Fibroblast of skin of scalp (primary cell): ENCODE measurements at places on chromosomes 1 and 21.
A peak's percentile ranks its signal among the peaks of the same experiment; 100 is the strongest.

DNA sequence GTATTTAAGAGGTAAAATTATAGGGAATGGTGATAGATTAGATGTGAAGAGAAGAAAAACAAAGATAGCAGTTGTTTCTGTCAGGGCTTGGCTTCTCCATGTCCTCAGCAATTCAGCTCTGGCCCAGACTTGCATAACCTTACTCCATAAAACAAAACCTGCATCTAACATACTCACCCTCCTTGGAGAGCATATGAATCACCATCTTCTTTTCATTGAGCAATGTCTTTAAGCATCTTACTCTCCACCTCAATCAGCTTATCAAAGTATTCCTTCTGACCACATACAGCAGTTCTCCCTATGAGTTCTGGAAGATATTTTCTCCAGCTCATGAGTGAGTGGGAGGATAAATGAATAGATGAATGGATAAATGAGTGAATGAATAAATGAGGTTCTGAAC is 49.0 kb downstream of the RAB3B start:
- DNase-seq, result no peak

DNA sequence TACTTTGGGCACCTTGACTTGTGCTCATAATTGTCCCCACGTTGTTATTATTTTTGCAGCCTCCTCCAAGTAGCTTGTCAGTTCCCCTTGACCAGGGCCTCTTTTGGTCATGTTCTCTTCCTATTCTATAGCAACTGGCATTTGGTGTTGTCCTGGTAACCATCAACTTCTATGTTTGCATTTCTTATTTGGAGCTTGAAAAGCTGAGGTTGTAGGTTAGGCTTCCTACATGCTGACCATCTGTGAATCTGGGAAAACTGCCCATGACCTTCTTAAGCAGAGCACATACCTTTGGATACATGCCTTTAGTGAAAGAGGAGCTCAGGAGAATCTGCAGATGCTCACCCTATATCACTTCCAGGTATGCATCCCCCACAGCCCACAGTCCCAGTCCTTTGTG is 160.8 kb downstream of the HHAT start:
- DNase-seq, result no peak

GRCh38 chr1:196660852-196661251 is 9.0 kb downstream of the CFH start:
- DNase-seq, result peak; percentile 36

GRCh38 chr1:62424411-62424810 is 12.4 kb upstream of the USP1 start:
- DNase-seq, result peak; percentile 24

DNA sequence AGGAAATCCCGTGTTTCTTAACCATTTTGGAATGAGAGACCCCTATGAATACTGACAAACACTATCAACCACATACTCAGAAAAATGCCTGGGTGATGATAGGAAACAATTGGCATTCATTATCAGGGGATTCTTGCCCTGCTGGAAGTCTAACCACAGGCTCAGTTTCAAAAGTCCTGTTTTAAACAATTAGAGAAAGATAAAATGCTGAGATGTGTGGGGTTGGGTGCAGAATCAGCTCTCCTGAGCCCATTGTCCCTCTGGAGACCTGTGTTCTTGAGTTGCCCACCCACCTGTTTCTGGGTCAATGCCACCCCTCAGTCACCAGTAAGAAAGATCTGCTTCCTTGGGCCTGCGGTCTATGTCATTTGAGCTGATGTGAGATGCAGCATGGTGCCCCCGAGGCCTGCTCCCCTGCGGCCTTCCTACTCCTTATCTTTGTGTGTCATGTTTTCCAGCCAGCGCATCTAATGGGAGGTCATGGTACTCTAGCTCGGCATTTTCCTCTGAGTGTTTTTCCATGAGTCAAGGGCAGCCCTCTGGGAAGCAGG is 130.3 kb upstream of the PLXNA2 start:
- DNase-seq, result peak; percentile 53

GRCh38 chr1:159030877-159031447 is 21.3 kb downstream of the IFI16 start:
- DNase-seq, result peak; percentile 55

DNA sequence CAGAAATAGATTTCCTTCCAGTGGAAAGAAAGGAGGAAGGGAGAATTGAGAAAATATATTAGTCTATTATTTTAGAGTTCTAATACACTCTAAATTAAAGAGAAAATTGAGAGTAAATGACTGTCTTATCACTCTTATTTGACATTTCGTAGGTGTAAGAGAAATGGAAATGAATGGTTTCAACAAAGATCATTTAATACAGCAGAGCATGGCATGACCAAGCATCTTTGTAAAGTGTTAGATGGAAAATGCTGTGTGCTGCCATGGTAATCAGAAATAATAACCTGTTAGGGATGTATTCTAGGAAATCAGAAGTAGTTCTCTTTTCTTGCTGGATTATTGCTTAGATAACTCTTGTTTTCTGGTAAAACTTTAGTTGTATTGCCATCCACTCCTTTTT is 90.9 kb downstream of the GIPC2 start:
- no peak for DNase-seq

DNA sequence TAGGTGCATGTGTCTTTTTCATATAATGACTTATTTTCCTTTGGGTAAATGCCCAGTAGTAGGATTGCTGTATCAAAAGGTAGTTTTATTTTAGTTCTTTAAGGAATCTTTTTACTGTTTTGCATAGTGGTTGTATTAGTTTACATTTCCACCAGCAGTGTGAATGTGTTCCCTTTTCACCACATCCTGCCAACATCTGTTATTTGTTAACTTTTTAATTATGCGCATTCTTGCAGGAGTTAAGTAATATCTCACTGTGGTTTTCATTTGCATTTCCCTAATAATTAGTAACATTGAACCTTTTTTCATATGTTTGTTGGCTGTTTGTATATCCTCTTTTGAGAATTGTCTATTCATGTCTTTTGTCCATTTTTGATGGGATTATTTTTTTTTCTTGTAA is 1761.9 kb downstream of the PLA2G4A start:
- DNase-seq, result no peak

DNA sequence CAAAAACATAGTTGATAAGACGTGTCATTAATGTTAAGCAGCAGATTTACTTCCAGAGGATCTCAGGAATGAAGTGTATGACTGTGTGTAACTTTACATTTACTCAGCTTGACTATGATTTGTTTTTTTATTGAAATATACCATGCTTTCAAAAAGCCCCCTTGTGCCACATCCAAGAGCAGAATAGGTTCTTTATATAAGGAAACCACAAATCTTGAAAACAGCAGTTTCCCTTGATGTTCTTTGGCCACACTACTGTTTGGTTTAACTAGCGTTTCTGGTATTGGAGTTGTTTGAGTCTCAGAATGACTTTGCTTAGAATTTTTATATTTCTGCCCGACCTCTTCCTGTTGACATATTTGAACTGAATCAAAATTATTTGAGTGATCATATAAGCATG is 25.0 kb downstream of the LRRC8C start:
- DNase-seq, result no peak

DNA sequence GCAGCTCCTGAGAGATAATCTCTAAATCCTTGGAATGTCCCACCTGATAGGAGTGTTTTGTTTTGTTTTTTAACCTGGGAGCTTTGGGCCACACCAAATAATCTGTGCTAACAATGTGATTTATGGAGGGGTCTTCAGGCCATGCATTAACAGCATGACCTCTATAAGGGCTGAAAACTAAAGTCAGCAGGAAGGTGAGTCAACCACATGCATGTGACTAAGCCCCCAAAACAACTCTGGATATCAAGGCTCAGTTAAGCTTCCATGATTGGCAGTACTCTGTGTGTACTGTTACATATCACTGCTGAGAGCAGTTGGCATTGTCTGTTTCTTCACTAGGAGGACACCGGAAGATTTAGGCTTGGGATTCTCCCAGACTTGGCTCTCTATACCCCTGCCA is 10.7 kb downstream of the AUNIP start:
- DNase-seq, result no peak

GRCh38 chr1:201016943-201017827 is 6.3 kb downstream of the KIF21B start:
- peak; percentile 65 for DNase-seq

GRCh38 chr1:155979597-155980343 is 1.4 kb upstream of the ARHGEF2 start:
- peak; percentile 49 for DNase-seq

DNA sequence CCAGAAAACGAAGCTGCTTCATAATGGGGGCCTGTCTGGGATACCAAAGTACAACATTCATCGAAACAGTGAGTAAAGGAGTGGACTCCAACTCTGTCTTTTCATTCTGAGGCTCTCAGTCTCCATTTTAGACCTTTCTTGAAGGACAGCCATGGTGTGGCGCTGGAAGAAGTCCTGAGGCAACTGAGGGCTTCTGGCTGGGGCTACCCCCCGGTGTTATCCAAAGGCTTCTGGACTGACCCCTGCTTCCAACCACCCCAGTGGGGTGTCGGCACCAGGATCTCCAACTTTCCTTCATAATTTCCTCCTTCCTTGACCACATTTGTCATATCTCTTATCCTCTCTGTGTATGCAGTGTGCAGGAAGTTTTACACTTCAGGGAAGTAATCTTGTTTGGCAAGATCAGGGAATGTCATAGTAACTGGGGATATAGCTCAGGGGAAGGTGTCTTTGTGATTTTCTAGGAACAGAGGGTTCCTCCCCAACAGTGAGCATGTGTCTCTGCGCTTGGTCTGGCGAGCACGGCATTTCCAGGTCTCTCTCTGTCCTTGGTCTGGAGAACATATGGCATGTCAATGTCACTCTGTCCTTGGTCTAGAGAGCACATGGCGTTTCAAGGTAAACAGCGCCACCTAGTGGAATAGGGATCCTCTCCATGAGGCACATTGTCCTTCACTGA is 19.4 kb upstream of the BSDC1 start:
- DNase-seq, result peak; percentile 61

GRCh38 chr1:207407655-207408260 is 46.4 kb upstream of the CR2 start:
- DNase-seq, result peak; percentile 10

- no peak for DNase-seq
Observed at GRCh38 chr1:184909019-184909418, 65.3 kb downstream of the NIBAN1 start.

GRCh38 chr1:201370500-201370899 is 7.0 kb downstream of the TNNT2 start:
- no peak for DNase-seq

DNA sequence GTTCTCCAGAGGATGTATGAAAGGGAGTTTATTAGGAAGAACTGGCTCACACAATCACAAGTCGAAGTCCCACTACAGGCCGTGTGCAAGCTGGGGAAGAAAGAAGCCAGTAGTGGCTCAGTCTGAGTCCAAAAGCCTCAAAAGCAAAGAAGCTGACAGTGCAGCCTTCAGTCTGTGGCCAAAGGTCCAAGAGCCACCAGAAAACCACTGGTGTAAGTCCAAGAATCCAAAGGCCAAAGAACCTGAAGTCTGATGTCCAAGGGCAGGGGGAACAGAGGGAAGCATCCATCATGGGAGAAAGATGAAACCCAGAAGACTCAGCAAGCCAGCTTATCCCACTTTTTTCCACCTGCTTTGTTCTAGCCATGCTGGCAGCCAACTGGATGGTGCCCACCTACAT is 21.4 kb upstream of the CEP350 start:
- no peak for DNase-seq

DNA sequence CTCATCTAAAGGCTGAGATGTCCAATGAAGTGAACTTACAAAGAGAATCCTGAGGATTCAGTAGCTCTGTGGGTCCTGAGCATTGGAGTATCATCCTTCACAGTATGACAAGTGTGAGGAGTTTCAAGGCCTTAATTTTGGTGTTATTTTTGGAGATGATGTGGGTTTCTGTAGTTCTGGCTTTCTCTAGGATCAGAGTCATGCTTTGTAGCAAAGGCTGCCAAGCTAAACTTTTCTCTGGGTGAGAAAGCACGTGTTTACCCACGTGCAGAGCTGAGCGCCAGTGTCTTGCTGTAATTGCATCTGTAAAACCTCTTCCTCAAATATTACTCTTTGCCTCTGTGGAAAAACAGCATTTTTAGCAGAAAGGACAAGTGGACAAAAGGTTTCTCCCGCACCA is 387.8 kb upstream of the LYPLAL1 start:
- DNase-seq, result peak; percentile 79

- DNase-seq, result no peak
Observed at GRCh38 chr1:231188072-231188471, 26.2 kb downstream of the TRIM67 start.

DNA sequence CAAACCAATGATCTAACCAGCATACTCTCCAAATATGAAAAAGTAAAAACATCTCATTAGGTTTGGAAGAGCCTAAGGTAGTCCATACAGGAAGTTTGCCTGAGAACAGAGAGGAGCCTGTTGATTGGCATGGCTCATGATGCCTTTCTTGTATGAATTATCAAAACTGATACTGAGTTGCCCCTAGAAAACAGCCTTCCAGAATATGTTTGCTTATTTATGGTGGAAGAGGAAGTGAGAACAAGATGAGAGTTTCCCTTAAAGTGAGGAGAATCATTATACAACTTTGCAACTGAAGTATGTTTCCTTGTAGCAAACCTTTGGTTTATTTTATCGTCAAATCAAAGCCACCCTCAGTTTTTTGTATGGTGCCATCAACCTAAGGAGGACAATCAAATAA is 23.8 kb upstream of the KIAA1614 start:
- DNase-seq, result no peak

- no peak for DNase-seq
Observed at GRCh38 chr1:180800945-180801344, 111.8 kb upstream of the KIAA1614 start.

- DNase-seq, result no peak
Observed at GRCh38 chr1:7511381-7511780, 259.7 kb upstream of the VAMP3 start.

DNA sequence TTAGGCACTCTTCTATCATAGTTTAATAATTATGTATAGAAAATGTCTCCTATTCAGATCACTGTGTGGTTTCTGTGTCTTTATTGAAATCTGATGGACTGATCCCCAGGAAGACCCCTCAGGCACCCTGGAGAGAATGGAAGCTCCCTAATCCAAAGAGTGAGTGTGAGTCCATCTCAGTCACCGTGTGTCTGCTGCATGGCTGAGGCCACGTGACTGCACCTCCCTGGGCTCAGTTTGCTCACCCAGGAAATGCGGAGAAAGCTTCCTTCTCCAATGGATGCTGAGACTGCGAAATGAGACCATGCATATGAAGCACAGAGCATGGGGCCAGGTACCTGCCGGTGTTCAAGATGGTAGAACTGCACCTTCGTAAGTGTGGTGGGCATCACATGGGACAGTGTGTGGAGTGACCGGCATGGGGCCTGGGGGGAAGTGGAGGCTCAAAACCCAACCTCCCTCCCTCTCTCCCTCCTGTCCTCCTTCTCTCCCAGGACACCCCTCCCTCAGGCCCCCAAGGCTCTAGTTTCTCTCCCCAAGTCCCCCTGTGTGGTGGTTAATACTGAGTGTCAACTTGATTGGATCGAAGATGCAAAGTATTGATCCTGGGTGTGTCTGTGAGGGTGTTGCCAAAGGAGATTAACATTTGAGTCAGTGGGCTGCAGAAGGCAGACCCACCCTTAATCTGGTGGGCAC is 557.5 kb downstream of the PTPRU start:
- DNase-seq, result no peak

GRCh38 chr1:93180723-93181613 is at the start of gene CCDC18:
Gene CCDC18, plus strand, starts transcription at chr1:93180724. Its CDS starts 2,638 bp downstream, at chr1:93183362.
- DNase-seq, result peak; percentile 38

GRCh38 chr1:115219927-115220326 is 118.1 kb downstream of the NGF start:
- peak; percentile 77 for DNase-seq
